Cardiac muscle cell (in vitro differentiated cells and primary cell): ENCODE measurements at places on chromosomes 7 and 10.

GRCh38 chr7:151658778-151659177, 139.1 kb upstream of the RHEB start:
- DNase-seq, result no peak

GRCh38 chr10:12396093-12396492, 46.7 kb downstream of the CAMK1D start:
- no peak for DNase-seq

DNA sequence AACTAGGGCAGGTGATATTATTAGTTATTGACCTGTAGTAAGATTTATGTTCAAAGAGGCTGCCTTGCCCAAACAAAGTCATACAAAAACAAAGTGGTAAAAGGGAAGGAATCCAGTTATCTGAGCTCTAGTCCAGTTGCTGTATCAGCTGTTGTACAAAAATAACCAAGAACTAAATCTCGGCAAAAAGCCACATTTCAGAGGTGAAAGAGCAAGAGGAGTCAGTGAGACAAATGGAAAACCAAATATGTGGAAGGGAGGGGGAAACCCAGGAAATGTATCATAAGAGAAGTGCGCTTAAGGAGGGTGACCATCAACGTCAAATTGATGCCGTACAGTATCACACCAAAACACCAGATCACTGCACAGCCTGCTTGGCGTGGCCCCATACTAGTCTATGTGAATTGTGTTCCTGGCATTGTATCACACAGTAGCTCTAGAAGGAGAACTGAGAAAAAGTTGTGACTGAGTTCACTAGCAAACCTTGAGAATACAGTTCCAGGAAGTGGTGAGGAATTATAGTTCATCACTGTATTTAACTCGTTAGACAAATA, 6.4 kb downstream of the AGBL3 start:
- DNase-seq, result no peak

- DNase-seq, result no peak
Measured at GRCh38 chr7:95780665-95781064, 8.3 kb downstream of the DYNC1I1 start.

- DNase-seq, result peak; percentile 54
Measured at GRCh38 chr7:134355927-134356326, 39.2 kb upstream of the SLC35B4 start.

GRCh38 chr7:97006816-97007582, 1.6 kb downstream of the DLX6 start:
- no peak for DNase-seq

GRCh38 chr10:12726971-12727831, 274.3 kb downstream of the CCDC3 start:
- no peak for DNase-seq

GRCh38 chr7:36735172-36735571, 10.9 kb upstream of the AOAH start:
- DNase-seq, result peak; percentile 8

DNA sequence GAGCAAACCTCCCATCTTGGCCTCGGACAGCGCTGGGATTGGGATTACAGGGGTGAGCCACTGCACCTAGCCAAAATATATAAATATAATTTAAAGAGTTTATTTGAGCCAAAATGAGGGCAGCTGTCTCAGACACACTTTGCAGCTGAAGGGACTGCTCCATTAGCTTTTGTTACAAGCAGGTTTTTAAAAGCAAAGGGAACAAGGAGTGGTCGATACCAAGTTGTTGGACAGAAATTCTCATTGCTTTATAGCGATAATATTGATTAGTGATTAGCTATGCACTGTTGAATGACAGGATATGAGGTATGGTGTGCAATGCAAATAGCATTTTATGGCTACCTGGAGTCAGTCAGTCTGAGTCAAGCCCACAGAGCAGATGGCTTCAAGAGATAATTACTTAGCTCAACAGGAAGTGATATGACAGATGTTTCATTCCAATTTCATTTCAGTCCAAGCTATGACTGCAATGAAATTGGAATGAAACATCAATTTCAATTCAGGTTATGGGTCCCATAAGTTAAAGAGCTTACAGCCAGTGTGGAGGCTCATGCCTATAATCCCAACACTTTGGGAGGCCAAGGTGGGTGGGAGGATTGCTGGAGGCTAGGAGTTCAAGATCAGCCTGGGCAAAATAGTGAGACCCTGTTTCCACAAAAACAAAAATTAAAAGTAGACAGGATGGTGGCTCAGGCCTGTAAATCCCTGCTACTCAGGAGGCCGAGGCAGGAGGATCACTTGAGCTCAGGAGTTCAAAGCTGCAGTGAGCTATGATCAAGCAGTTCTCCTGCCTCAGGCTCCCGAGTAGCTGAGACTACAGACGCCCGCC, 23.1 kb downstream of the TYW1 start:
- DNase-seq, result no peak

DNA sequence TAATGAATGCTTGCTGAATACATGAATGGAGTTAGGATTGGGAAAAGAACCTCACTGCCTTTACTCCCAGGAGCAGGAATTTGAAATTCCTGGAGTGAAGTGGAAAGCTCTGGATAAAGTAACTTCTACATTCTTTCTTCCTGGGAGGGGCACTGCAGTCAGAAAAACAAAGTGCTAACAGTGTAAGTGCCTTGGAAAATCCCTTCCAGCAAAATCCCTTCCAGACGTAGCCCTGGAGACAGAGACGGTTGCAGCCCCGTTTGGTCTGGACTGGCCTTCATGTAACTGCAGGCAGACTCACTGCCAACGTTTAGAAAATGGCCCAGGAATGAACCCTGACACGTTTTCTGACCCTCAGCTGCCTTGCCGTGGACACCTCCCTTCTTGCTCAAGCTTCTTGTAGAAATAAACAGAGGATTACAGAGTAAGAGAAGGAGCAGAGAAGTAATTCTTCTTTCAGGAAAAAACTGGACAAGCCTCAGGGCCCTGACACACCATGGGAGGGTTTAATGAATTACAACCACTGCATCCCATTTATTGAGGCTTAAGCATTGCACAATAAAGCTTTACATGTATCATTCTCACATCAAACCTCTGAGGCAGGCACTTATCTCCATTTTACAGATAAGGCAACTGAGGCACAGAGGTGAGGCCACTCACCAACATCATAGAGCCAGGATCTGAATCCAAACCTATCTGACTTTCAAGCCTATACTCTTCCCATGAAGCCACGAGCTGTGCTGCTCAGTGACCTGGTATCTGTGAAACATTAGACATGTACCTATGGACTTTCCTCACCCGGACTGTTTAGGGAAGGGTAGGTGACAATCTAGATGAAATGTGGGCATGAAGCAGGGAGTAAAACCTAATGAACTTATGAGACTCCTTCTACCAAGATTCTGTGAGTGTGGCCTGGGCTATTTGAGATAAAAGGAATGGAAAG, 7.8 kb downstream of the ITPRIP start:
- peak; percentile 71 for DNase-seq

DNA sequence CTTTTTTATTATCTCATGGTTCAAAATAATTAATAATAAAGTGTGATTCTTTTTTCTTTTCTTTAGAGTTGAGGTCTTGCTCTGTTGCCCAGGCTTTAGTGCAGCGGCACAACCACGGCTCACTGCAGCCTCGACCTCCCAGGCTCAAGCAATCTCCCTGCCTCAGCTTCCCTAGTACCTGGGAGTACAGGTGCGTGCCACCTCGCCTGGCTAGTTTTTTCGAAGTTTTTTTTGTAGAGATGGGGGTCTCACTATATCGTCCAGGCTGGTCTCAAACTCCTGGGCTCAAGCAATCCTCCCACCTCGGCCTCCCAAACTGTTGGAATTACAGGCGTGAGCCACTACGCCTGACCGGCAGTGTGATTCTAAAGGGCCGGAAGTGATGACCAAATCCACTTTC, 28.0 kb upstream of the MSRB2 start:
- no peak for DNase-seq

GRCh38 chr10:114041166-114041565, 2.5 kb upstream of the ADRB1 start:
- DNase-seq, result no peak

DNA sequence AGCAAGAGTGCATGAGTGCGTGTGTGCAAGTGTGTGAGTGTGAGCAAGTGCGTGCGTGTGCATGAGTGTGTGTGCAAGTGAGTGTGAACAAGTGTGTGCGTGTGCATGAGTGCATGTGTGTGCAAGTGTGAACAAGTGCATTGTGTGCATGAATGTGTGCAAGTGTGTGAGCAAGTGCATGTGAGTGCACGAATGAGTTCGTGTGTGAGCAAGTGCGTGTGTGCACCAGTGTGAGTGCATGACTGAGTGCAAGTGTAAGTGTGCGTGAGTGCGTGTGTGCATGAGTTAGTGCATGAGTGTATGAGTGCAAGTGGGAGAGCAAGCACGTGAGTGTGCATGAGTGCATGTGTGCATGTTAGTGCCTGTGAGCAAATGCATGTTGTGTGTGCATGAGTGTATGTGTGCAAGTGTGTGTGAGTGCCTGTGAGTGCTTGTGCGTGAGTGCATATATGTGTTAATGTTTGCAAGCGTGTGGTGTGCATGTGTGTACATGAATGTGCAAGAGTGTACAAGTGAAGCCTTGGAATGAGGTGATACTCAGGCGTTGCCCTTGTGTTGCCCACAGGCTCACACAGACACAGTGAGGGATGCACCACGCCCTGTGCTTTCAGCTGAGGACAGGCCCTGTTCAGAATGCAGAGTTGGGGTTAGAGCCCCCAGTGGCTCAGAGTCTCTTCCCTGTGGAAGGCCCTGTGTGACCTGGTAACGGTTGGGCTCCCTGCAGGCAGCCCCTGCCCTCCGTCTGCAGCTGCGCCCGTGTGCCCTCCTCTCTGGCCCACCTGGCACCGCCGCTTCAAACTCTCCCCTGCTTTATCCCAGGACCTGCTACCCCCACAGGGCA, 97.1 kb downstream of the NKX6-2 start:
- no peak for DNase-seq

DNA sequence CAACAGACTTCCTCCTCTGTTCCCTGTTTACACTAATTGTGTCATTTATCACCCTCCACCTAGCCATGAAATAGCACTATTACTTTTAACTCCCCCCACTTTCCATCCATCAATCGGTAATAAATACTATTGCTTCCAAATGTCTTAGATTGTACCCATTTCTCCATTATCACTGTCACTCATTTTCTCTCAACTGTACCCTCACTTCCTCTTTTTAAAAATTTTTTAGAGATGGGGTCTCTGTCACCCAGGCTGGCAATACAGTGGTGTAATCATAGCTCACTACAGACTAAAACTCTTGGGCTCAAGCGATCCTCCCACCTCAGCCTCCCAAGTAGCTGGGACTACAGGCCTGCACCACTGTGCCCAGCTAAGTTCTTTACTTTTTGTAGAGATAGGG, 123.5 kb upstream of the EGR2 start:
- no peak for DNase-seq

DNA sequence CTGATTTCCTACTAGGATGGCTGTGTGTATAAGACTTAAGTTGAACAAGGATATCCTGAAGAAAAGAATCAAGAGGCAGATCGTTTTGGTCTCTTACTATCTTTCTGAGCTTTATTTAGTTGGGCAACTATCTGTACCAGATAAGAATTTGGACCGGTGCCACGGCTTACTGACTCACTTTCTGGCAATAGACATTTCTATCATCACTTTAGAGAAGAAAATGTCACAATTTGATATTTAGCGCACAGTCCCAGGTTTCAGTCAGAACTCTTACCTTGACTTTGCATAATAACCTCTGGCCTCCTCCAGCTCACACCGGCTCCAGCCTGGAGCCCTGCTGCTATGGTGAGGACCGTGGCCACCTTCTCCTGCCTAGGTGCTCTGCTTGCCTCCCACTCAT, 218.2 kb upstream of the MDFIC start:
- DNase-seq, result peak; percentile 56

GRCh38 chr7:110922906-110923305, 168.0 kb upstream of the LRRN3 start:
- DNase-seq, result peak; percentile 41

- DNase-seq, result no peak
Measured at GRCh38 chr7:111672901-111673300, 110.6 kb upstream of the IMMP2L start.

GRCh38 chr10:24873281-24873683, 79.1 kb downstream of the PRTFDC1 start:
- DNase-seq, result no peak

- DNase-seq, result no peak
Measured at GRCh38 chr7:88321694-88322093, 15.0 kb upstream of the STEAP4 start.

DNA sequence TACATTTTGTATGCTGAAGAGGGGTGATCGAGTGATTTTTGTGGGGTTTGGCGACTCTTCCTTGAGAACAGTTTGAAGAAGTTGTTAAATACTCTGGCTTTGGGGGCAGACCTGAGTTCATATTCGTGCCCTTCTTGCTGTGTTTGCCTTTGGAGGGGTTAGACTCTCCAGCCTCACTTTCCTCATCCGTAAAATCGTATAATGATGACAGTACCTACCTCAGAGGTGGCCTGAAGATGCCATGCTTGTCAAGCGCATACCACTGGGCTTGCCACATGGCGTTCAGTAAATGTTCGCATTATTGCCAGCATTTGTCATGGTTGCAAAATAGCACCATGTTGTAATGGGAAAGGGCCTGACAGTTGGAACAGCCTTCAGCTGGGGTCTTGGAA, 1.3 kb downstream of the STK17A start:
- peak; percentile 81 for DNase-seq

- DNase-seq, result no peak
Measured at GRCh38 chr7:2420216-2420933, 17.0 kb downstream of the CHST12 start.

- no peak for DNase-seq
Measured at GRCh38 chr10:105827133-105827532, 1186.0 kb downstream of the SORCS3 start.

GRCh38 chr7:99399597-99399996, 8.8 kb downstream of the PDAP1 start:
- no peak for DNase-seq

GRCh38 chr7:132776048-132776620, 199.9 kb upstream of the PLXNA4 start:
- DNase-seq, result no peak

DNA sequence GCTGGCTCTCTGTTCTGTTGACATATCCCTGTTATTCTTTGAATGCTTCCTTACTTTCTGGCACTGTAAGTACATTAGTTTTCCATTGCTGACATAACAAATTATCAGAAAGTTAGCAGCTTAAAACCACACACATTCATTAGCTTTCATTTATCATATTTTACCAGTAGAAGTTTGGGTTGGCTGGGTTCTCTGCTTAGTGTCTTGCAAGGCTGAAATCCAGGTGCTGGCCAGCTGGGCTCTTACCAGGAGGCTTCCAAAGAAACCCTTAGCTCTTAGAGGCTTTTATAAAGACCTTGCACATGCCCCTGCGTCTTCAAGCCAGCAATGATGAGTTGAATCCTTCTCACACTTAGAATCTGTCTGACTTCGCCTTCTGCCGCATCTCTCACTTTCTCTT, 160.6 kb downstream of the MLLT10 start:
- no peak for DNase-seq

- no peak for DNase-seq
Measured at GRCh38 chr7:130147710-130148325, 57.4 kb downstream of the TMEM209 start.

- no peak for DNase-seq
Measured at GRCh38 chr7:35717013-35717412, 22.1 kb upstream of the HERPUD2 start.

GRCh38 chr7:822692-823276, 9.5 kb upstream of the SUN1 start:
- no peak for DNase-seq
